ENCODE measurements at places on chromosomes 6 and 20. TPM values are rescaled to one million over a fixed set of nuclear protein-coding genes. Genes with fewer than 3 reads are reported as not detected.

Gene ATP6V1G2
- total RNA-seq: 2.5 TPM

Gene DPPA5
- total RNA-seq: not detected

Gene FKBP1C
- 2.7 TPM for total RNA-seq

DNA sequence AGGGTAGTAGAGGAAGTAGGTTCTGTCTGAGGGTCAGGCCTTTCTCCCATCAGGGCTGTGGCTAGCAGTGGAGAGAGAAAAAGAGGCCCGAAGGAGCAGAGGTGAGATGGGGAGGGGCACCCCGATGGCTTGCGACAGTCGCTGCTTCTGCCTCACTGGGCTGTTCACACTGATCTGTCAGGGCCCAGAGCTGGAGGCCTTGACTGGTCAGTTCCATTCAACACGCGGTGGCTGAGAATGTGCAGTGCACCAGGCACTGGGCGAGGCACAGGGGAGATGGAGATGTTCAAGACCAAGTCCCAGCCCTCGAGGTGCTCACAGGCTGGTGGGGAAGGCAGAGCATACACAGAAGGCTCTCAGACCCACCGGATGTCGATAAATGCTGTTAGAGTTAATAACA, 21.4 kb downstream of the SLC12A5 start:
- no peak overlapping the region for H3K27ac ChIP-seq
- H3K27me3 ChIP-seq: peaks cover 10% of the 10 kb centered on the region

DNA sequence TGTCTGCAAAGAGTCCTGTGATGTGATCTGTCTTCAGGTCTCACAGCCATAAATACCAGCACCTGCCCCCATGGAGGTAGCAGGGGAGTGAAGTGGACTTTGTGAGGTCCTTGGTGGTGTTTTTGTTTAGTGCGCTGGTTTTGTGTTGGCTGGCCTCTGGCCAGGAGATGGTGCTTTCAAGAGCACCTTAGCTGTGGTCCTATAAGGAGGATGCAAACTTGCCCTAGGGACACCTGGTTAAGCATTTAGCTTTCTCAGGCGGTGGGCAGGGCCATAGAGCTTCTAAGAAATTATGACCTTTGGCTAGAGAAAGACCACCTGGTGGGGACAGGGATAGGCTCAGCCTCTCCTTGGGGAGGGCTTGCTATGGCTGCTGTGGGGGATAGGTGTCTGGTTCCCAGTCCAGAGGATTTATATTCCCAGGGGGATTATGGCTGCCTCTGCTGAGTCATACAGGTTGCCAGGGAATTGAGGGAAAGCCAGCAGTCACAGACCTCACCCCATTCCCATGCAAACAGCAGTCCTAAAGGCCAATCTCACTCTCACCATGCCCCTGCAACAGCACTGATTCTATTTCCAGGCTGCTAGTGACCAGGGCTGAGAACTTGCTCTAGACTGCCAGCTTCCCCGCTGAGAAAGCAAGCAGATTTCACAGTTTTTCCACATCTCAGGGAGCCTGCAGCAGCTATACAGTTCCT, 259.3 kb downstream of the TFAP2B start:
- no peak for DNase-seq
- H3K4me3 ChIP-seq: no peak overlapping the region
- no peaks in the 10 kb centered on the region for H3K36me3 ChIP-seq

GRCh38 chr6:135647521-135647920, 150.0 kb upstream of the AHI1 start:
- no peaks in the 10 kb centered on the region for H3K27me3 ChIP-seq
- H3K27ac ChIP-seq: no peak overlapping the region
- DNase-seq: no peak
- H3K4me1 ChIP-seq: peaks cover 20% of the 10 kb centered on the region
- peaks cover 31% of the 10 kb centered on the region for H3K36me3 ChIP-seq

DNA sequence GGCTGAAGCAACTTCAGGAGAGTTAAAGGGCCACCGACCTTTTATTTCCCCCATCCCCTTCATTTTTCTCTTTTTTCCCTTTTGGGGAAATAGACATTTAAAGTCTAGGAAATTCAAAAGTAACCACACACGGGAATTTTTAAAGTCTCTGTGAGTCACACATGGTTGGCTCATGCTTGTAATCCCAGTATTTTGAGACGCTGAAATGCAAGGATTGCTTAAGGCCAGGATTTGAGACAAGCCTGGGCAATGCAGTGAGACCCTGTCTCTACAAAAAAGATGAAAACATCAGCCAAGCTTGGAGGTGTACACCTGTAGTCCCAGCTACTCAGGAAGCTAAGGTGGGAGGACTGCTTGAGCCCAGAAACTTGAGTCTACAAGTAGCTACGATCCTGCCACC, 34.2 kb downstream of the KATNA1 start:
- H3K4me1 ChIP-seq: peaks cover 8% of the 10 kb centered on the region
- no peak overlapping the region for H3K27ac ChIP-seq
- H3K4me3 ChIP-seq: no peak overlapping the region
- H3K27me3 ChIP-seq: no peaks in the 10 kb centered on the region

DNA sequence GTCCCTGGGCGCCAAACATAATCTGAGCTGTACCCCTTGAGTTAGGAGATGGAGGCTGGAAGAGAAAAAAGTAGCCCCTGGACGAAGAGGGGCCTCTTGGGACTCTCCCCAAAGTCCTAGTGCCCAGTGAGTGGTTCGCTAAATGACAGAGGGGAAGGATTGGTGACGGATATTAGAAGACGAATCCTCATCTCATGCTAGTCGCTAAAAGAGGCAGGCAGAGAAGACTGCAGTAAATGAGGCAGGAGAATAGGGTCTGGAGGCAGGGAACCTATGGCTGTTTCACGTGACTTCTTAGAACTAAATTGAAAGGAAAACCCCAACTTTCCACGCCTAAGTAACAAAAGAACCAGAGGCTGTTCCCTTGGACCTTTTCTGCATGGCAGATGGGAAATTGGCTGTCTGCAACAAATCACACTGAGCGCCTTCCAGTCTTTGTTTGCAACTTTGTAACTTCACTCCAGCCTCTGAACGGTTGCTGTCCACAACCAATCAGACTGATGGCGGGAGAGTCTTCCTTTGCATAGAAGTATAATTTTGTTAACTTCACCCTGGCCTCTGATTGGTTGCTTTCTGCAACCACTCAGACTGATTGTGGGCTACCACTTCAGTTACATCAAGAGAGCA, 731 bp upstream of the RBL1 start:
- peaks cover 30% of the 10 kb centered on the region for H3K36me3 ChIP-seq
- no peaks in the 10 kb centered on the region for H3K27me3 ChIP-seq
- no peak for DNase-seq
- H3K4me3 ChIP-seq: peak overlapping the region; percentile 99

DNA sequence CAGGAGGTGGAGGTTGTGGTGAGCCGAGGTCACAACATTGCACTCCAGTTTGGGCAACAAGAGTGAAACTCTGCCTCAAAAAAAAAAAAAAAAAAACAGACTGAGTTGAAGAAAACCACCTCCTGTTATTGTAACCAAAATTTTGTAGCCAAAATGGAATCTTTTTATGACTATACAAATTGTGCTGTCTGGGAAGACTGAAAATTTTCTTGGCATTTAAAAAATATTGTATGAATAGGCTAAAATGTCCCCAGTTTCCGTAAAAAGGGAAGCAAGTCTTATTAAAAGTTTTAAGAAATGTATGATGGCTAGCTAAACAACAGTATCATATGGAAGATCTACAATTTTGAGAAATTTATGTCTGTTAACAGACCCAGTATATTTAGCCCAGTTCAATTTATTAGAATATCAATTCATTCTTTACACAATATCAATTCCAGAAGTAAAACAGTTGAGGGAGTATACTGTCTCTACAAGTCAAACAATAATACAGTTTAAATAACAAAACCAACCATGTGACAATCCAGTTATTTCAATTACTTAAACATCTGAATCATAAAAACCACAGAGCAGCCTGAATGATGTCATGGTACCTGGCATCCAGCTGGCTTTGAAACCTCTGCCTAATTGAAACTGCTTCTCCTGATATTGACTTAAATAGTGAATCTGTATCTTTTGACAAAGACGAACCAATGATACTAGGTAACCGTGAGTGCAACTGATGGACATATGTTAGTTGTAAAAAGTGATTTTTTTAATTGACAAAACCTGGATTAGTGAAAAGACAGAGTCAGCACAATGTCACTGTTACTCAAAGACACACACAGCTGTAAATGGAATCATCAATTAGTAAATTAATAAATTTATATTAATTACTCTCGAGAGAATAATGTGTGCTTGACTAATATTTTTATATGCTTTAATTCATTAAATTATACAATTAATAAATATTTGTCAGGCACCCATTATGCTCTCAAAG, 166.6 kb upstream of the MARCKS start:
- no peaks in the 10 kb centered on the region for H3K4me1 ChIP-seq
- no peak for DNase-seq
- H3K4me3 ChIP-seq: no peak overlapping the region
- no peaks in the 10 kb centered on the region for H3K36me3 ChIP-seq
- H3K27me3 ChIP-seq: no peaks in the 10 kb centered on the region
- no peak overlapping the region for H3K27ac ChIP-seq
